ENCODE measurements at places on chromosomes 2 and 18.

DNA sequence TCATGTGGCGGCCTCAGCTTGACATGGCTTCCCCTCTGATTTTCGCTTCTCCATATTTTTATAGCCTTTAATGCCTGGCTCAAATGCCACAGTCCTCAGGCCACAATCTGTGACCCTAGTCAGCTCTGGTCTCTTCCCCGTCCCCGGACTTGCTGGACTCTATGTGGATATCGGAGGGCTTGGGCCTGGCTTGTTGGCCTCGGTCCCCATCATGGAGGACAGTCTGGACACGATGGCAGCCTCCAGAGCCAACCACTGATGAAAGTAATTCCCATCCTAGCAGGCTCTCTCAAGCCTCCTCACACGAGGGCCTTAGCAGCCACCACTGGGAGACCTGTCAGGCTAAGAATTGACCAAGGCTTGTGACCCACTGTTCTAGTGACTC lies 61.6 kb downstream of the LPIN1 start:
- DNase-seq = no peak

DNA sequence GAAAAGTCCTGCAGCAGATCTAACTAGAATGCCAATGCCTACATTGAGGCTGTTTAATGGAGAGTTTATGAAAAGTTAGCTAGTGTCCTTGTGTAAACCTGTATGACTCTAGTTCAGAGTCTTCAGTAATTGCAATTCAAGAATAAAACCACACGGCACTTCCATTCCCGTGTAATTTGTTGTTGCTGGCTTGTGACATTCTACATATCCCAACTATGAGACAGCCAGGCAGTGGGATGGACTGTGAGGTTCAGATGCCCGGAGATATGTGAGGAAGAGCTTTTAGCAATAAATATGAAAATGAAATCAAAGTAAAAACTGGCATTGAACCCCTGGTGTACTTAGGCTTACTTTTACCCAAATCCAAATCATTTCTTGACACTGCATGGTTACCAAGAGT lies 263.4 kb downstream of the NEDD4L start:
- DNase-seq = no peak

DNA sequence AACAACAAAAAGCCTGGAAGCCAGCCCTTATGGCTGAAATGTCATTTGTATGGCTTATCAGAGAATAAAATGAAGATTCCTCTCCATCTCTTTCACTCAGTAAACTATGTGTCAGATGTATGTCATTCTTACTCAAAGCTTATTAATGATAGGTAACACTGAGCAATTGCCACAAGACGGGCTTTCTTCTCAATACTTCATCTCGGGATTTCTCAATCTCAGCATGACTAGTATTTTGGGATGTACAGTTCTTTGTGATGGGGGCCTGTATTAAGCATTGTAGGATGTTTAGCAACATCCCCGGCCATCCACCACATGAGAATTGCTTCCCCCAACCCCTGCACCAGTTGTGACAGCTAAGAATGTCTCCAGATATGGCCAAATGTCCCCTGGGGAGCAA lies 80.2 kb downstream of the MREG start:
- DNase-seq = no peak

- no peak for DNase-seq
These were observed 134.4 kb downstream of the L3MBTL4 start for GRCh38 chr18:6280211-6280743.

GRCh38 chr18:37669991-37670534 lies 104.5 kb upstream of the CELF4 start:
- DNase-seq = no peak

GRCh38 chr18:70072678-70073077 lies 125.0 kb upstream of the CD226 start:
- no peak for DNase-seq

DNA sequence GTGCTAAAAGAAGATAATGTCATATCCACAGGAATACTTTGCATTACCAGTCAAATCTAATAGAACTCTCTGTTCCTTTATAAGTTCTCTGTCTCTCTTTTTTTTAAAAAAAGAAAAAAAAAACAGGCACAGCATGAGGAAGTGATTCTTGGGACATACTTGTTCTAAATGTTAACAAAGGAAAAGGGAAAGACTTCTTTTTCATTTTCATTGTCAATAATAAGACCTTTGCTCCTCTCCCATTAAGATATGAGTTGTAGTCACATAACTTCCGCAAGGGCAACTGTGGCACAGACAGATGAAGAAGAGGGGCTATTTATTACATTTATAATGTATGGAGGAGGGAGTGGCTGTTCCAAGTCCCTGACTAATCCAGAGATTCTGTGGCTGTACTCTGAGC lies 4.7 kb downstream of the CD302 start:
- no peak for DNase-seq

DNA sequence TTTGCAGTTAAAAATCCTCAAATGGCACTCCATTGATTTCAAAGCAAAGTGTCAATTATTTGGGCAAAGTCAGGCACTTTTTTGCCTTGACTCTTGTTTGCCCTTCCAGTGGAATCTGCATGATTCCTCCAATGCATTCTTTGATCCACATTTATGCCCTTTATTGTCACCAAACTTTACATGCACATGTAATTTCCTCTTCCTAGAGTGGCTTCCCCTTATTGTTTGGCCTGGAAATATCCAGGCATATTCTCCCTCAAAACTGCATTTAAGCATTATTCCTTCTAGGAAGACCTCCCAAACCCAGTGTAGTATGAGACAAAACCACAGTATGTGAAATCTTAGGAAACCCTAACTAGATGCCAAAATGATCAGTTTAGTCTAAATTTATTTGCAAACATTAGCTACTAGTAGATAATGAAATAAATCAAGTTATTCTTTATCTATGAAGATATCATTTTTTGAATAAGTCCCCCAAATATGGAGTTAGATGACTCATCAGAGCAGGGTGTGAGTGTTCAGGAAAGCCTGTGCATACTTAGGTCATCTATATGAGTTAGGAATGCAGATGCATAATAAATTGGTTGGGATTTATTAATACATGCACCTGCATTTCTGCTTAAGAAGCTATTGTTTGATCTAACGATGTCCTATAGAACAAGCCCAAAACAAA lies 433.3 kb upstream of the TCF4 start:
- no peak for DNase-seq

GRCh38 chr2:20034821-20035220 lies 16.6 kb downstream of the LAPTM4A start:
- no peak for DNase-seq

Data from GF-D8 (cell line).